ENCODE measurements at places on chromosomes 6 and 20.
A peak's percentile ranks its signal among the peaks of the same experiment; 100 is the strongest.

DNA sequence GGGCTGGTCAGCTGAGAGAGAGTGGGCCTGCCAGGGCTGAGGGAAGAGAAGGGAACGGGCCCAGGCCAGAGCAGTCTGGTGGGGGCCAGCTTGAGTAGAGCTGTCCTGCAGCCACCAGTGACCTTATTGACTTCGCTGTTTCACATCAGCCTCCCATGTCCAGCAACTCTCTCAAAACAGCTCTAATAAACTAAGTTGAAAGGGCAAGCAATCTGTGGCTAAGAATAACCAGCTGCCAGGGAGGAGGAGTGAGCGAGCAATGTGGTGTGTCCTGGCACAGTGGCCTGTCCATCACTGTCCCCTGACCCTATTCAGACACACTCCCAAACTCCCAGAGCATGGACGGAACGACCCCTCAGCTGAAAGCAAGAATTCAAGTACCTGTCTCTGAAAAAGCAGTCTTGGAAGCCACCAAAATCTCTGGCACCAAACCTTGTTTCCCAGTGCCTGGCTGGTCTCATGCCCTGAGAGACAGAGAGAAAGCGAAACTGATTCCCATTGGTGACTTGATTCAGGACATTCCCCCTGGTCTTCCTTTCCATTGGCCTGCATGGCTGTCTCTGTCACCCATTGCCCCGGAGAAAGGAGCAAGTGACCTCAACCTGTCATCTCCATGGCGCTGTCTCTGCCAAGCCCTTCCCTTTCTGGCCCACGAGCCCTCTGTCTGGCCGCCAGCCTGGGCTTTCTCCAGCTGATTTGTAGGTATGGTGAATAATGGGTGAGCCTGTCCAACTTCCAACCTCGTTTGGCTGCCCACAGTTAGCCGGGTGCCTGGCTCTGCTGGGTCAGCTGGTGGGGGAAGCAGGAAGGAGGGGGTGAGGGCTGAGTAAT, at the start of gene DDO:
DDO (minus strand) TSS at position 490 of the 831 bp plus-strand sequence. CDS start 2,113 bp downstream, outside the sequence.
- peak; percentile 56 for DNase-seq

GRCh38 chr20:1397710-1398109, 4.9 kb upstream of the FKBP1A start:
- DNase-seq = no peak

DNA sequence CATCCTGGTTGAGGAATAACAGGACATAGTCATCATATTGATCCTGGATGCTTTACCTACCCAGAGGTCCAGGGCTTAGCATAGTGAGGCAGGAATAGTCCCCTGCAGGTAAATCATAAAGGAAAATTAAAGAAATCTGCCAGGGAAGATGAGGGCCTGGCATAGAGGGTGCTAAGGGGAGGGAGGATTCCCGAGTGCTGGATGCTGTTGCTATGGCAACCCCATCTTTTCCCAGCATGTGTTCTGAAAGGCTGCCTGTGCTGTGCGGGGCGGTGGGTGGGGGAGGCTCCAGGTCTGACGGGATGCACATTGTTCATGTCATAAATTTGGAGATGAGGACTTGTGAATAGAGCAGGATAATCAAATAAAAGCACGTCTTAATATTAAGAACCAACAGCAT, 212.6 kb upstream of the PCSK2 start:
- no peak for DNase-seq

- no peak for DNase-seq
These were observed 49.6 kb downstream of the DSTN start for GRCh38 chr20:17619351-17620093.

DNA sequence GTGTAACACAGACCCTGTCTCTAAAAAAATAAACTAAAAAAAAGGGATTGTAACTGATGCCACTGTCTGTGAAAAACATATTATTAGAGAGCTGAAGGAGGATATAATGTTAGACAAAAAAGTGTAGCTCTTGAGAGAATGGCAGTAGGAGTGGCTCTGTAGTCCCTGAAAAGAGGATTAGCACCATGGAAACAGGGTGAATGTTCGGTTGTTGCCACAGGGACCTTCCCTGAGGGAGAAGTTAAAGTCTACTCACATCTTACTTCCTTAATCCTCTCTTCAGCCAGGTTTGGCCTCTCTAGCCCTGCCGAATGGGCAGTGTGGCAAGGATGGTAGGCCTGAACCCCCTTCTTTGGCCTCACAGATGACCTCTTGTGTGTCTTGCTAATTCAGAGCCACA, 12.1 kb downstream of the SCAND1 start:
- DNase-seq = no peak

- no peak for DNase-seq
These were observed 98.5 kb downstream of the CARMIL1 start for GRCh38 chr6:25377664-25378063.

DNA sequence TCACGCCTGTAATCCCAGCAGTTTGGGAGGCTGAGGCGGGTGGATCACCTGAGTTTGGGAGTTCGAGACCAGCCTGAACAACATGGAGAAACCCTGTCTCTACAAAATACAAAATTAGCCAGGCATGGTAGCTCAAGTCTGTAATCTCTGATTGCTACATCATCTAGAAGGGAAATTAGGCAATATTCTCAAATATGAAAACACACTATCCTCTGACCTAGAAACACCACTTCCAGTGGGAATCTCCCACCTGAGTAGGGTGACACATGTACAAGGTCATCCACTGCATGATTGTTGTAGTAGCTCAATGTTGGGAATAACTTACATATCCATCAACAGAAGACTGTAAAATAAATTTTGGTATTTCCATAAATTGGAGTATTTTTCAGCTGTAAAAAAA, 19.1 kb upstream of the SIRPD start:
- DNase-seq = no peak

DNA sequence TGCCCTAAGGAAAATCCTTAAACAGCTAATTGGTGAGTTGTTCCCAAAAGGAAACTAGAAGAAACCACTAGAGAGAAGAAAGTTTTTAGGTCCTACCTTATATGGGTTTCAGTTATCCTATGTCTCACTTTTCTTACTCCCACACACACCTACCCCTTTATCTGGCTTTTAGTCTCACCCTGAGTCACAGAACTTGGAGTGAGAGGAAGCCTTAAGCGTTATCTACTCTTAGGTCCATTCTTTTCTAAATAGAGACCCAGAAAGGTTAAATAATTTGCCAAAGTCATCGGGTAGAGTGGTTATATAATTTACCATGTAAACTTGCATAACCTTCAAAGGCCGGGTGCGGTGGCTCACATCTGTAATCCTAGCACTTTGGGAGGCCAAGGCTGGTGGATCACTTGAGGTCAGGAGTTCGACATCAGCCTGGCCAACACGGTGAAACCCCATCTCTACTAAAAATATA, 4.3 kb upstream of the RPP21 start:
- DNase-seq = no peak

GRCh38 chr6:163707387-163708355, 293.2 kb downstream of the QKI start:
- DNase-seq = peak; percentile 18

DNA sequence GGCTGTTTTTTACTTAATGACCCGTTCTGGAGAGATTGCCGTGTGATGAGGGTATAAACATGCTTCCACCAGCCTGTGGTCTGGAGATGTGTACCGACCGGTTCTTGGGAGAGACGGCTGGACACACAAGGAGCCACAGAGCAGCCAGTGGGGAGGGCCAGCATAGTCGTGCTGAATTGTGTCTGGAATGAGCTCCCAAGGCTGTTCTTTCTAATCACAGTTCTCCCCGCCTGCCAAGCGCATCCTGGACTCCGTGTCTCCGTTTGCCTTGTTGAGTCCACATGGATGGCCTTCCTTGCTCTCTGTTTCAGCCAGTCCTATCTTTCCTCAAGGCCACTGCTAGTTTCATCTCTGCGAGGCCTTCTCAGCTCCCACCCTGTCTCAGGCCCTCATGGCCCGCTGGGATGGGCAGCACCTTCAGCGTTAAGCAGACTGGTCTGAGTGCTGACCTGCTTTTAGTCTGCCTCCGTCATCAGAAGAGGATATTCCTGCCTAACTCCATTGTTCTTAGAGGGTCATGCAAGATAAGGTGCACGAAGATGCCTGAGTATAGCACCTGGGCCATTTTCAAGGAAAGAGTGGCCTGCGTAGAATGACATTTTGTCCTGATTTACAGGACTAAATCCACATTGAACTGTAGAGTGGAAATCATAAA, 20.6 kb downstream of the MANBAL start:
- no peak for DNase-seq

DNA sequence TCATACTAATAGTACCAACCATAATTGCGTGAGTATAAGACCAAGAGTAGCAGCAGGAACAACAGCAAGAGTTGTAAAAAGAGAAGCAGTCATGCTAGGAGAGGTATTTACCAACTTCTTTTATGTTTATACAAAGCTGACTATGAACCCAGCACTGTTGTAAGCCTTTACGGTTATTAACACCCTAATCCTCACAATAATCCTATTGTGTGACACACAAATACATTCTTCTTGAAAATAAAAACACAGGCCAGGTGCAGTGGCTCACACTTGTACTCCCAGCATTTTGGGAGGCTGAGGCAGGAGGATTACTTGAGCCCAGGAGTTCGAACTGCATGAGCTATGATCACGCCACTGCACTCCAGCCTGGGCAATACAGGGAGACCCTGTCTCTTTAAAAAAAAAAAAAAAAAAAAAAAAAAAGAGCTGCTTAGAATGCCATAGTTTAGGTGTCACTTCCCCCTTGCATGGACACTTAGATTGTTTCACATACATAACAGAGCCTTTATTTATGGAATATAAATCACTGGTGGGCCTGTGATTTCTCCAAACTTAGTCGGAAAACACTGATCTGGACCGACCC, 20.2 kb downstream of the HCK start:
- DNase-seq = peak; percentile 49

DNA sequence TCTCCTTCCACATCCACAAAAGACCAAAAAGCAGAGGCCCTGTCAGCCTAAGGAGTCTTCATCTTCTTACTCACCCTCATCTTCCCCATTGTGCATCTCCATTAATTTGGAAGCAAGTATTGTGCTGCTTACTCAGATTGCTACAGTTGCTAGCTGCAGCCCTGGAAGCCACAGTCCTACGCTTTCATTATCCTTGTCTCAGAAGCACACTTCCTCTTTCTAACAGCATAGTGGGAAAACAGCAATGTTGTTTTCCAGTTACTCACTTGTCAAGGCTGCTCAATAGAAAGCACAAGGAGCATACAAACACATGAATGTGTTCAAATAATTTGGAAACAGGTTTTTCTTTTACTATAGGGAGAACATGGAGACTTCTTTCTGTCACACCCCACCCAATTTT, 76.6 kb upstream of the RBM24 start:
- no peak for DNase-seq

- no peak for DNase-seq
These were observed 8.4 kb downstream of the NCOA6 start for GRCh38 chr20:34817072-34817471.

DNA sequence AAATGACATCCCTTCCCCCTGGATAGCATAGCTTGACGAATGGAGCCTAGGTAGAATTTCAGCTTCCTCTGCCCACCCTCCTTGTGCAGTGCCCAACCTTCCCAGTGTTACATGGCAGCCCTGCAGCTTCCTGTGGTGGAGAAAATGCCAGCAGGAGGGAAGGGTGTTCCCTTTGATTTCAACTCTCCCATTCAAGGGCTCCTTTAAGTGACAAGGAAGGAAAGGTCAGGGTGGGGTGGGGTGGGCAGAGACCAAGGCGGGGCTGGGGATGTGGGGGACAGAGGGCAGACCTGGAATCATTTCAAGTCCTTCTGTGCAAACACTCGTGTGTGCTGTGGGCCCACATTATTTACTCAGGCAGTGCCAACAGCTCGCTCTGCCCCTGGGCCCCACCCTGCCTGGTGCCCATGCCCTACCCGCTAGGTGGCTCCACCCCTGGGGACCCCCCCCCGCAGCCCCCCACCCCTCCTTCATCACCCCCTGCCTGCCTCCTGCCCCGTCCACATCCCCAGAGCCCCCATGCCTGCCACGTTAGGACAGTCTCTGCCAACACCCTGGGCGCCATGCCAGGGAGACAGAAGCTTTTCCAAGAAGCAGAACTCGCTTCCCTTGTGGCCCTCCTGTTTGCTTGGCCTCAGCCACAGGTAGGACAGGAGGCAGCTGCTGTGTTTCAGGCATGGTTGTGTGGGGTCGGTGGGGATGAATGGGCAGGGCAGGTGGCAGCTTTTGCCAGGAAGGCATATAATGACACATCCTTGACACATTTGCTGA, 9.4 kb downstream of the SPDEF start:
- DNase-seq = no peak

DNA sequence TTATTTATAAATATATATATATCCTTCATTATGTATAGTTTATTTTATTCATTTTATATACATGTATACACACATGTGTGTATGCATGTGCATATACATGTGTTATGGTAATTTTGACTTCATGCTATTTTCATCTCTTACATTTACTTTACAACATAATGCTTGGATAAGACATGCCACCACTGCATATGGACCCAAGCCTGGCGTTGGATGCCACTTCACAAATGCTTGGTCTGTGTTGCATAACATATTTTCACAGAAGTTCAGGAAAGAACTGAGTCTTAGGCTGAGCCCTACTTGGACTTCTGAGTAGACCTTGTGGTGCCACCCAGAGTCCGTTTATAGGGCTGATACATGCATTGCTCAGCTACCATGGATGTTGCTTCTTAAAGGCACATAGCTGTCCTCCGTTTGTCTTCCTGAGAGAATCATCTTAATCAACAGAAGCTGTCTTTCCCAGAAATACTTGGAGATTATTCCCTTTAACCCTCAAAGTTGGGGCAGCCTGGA, 337.8 kb downstream of the BTBD3 start:
- no peak for DNase-seq

DNA sequence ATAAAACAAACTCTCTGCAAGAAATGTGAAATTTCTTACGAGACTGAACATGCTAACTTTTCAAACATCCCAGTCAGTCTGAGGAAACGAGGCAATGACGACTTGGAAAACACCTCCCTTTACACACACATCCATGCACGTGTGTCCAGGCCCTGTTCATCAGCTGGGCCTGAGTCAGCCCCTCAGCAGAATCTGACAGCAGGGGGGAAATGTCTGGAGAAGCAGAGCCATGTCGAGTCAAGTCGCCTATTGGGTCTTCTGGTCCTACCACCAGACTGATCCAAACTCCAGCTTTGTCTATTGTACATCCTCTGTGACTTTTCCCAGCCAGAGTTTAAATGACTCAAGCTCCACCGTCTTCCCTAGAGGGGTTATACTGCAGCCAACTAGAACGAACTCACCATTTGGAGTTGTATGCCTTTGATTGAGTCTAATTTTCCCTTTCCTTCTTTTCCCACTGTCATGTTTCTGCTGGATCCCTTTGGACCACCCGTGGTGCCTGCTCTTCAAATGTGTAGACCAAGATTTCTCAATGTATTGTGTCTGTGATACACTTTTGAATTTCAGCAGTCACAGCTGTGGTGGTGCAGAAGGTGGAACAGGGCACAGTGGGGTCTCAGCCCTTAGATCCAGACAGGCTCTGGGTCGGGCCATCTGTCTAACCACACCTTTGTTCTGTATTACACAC, 254.0 kb downstream of the CDC5L start:
- DNase-seq = no peak

DNA sequence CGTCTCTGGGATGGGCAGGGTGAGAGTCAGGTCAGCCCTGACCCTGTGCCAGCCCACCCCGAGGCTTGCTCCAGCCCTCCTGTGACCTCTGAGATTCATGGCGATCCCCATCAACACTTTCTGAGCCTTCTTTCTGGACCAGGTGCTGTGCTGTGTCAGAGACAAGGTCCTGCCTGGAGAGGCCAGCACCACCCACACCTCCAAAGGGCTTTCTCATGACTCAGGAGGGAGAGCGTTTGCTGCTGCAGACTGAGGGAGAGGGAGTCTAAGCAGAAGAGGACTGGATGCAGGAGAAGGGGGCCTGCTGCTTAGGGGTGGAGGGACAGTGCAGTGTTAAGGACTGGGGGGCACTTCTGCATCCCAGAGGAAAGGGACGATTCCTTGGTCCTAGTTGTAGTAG, 193.5 kb downstream of the LRFN2 start:
- no peak for DNase-seq
